Activated T-cell treated with anti-CD3 and anti-CD28 coated beads, Interleukin-2, amount 50 U/mL, for 24 hours (primary cell): ENCODE measurements at places on chromosomes 6 and 20.

DNA sequence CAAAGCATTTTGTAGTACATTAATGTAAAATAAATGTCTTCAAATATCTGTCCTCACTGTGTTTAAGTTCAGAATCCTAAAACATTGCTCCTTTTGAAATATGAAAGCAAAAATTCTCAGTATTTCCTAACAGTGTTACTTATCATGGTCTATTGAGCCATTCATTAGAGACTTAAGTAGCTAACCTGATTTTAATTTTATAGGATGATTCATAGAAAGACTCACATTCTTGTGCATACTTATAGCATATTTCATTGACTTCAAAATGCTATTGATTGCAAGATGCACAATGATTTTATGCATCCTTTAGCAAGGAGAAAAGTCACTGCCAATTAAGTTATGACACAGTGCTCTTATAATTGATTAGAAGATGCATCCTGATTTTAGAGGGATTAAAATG, 85.7 kb downstream of the HIVEP1 start:
- DNase-seq: no peak

DNA sequence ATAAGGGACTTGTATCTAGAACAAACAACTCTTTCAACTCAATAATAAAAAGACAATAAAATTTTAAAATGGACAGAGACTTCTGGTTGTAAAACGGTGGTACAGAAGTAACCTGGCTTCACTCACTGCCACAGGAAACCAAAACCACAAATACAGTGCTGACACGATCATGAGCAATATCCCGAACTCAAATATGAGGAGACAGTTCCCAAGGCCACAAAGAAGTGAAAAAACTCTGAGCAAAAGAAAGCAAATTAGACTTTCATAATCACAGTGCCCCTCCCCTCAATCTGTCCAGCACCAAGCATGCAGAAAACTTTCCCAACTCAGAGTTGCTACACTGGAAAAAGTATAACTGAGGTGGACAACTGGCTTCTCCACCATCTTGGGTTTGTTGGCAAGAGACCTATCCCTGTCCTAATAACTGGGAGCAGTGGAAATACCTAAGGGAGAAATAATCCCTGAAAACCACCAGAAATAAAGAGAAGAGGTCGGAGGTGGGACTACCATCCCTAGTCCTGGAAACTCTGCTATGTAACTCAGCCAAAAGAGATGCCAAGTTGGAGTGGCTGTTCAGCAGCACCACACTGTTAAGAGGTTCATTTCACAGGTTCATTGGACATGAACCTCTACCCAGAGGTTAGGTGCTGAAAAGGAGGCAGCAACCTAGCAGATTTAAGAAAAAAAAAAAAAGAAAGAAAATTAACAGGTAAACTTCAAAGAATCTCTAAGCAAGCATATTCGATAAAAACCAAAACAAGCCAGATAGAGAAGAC, 55.5 kb downstream of the REV3L start:
- DNase-seq: no peak

GRCh38 chr20:5845681-5846615, 95.7 kb downstream of the SHLD1 start:
- no peak for DNase-seq

- no peak for DNase-seq
Measured at GRCh38 chr6:125829433-125829832, 38.7 kb downstream of the NCOA7 start.

- no peak for DNase-seq
Measured at GRCh38 chr20:10314198-10314597, 95.6 kb downstream of the SNAP25 start.

GRCh38 chr6:51098791-51099190, 280.1 kb downstream of the TFAP2B start:
- DNase-seq: no peak

DNA sequence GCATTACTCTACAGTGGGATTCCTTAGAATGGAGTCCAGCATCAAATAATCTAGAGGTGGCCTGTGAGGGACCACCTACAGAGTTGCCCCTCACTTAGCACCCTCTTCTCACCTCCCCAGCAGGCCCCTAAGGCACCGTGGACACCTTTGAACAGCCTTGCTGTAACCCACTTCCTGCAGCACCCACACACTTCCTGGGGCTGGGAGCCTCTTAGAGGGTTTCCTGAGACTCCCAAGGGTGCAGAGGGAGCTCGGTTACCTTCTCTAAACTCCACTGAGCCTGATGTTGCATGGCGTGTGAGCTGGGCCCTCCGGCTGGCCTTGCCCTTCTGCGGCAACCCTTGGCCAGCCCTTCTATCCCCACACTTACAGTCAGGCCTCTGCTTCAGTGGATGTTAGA, 7.3 kb upstream of the SIRPG start:
- peak; percentile 75 for DNase-seq

DNA sequence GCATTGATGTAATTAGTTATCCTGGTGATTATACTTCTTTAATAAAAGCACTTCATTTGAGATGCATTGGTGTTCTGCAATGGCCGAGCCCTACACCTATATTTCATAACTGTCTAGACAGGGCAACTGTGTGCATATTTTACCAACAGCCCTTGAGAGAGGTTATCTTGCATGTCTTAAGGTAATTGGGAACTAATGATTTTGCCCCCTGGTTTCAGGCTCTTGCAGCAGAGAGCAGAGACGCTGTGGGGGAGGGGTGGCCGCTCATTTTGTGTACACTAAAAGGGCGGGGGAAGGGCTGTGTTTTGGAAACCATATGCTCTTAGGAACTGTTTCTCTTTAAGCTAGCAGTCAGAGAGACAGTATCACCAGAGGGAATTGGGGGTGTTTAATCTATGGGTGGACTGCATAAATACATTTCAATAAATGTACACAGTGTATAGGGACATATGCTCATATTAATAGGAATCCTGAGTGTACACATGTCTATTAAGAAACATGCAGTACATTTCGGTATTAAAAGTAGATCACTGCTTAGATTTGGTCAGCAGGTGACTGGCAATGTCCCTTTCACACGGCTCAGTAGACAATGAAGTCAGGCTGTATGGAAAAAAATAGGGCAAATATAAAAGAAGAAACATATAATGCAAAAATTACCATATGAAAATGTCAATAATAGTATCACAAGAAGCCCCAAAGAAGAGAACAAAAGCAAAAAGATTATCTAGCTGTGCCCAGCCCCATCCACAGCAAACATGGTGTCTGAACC, 402.9 kb upstream of the CITED2 start:
- DNase-seq: no peak

GRCh38 chr6:84119277-84119676, 85.7 kb downstream of the MRAP2 start:
- no peak for DNase-seq

DNA sequence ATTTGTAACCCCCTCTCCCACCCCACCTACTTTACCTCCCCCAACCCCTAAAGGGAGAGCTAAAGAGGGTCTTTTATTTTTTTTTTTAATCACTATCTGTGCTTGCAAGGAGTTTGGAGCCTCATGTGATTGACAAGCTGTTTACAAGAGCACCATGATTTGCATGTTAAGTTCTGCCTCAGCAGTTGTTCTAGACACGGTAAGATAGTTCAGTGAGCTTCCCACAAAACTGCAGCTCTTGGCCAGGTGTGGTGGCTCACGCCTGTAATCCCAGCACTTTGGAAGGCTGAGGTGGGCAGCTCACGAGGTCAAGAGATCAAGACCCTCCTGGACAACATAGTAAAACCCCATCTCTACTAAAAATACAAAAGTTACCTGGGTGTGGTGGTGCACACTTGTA, 5.0 kb upstream of the PXDC1 start:
- DNase-seq: no peak

DNA sequence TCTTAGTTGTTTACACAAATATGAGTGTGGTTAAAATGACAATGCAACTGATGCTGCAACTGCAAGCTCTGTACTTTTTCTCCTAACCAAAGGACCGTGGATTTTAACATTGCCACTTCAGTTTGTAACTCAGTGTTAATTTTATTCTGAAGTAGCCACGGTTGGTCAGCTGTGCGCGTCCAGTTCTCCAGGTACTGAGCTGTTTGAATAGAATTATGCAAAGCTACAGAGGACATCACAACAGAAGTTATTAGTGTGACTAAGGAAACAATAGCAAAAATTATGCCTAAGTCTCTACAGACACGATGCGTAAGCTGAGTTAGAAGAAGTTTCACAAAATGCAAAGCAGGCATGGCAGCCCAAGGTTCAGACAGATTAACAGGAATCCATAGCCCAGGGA, 4.4 kb upstream of the ABHD12 start:
- no peak for DNase-seq

DNA sequence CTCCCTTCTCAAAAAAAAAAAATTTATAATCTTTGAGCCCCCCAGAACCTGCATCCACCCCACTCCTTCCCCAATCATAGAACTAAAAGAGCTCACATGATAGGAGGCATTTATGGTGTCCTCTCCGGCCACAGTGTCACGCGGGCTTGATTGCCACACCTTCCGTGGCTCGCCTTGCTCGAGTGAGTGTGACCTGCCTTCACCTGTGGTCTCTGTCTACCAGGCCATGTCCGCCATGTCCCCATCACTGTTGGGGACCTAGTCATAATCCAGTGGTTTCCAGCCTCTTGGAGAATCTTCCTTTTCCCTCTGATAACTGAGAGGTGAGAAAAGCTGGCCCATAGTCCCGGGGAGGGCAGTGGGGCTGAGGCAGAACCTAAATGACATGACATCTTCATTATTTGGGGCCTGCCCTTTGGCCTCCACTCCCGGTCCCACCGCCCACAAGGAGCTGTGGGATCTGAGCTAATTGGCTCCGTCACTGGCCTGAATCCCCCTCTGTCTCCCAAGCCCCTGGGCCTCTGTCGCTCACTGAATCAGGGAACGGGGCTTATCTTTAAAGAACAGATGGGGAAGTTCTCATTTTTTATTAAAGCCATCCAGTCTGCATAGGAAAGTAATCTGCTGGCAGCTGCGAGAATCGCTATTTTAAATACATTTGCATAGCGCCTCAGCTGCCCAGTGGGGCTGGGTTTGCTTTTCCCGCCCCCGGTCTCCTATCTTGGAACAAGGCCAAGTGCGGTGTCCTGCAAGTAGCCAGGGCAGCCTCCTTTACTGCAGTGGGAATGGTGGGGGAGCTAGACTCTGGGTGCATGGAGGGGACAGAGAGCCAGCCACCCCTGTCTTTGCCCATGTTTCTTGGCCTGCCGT, 197.6 kb upstream of the PMEPA1 start:
- no peak for DNase-seq

- no peak for DNase-seq
Measured at GRCh38 chr6:68859233-68859632, 224.2 kb downstream of the ADGRB3 start.

- no peak for DNase-seq
Measured at GRCh38 chr6:133805876-133806275, 83.0 kb upstream of the TCF21 start.

DNA sequence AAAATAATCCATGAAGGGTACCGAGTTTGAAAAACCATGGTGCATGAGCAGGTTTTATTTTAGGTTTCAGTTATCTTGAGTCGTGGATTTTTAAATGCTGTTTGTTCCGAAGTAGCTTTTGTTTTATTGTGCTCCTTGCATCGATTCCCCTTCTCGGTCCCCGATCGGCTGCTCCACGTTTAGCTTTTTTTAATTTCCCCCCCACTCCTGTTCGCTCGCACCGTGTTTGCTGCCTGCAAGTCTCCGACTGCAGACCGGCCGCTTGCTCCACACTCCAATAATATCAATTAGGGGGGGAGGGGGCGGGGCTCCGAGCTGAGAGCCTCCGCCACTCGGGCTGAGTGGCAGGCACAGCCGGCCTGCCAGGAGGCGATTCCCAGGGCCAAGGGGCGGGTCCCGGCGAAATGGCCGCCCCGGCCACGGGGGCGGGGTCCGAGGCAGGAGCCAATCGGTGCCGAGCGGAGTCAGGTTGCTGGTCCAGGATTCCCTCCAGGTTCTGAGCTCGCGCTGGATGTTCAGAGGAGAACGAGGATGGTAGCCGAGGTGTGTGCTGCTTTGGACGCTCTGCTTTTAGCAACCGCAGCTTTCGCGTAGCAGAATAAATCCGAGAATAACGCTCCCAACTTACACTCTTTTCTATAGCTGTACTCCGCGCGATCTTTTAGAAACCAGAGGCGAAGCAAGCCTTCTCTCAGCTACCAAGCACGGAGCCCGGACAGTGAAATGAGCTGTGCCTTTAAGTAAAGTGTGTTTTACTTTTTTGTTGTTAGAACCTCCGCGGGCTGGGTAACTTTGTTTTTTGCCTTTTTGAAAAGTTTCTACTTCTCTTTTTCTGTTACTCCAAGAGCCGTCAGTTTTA, at the start of gene EPHA7:
Gene EPHA7, minus strand, starts transcription at position 256 of the 859 bp plus-strand sequence. Its CDS starts 218 bp downstream, at position 38.
- DNase-seq: peak; percentile 65

- DNase-seq: no peak
Measured at GRCh38 chr6:33252759-33253158, 18.9 kb downstream of the VPS52 start.

DNA sequence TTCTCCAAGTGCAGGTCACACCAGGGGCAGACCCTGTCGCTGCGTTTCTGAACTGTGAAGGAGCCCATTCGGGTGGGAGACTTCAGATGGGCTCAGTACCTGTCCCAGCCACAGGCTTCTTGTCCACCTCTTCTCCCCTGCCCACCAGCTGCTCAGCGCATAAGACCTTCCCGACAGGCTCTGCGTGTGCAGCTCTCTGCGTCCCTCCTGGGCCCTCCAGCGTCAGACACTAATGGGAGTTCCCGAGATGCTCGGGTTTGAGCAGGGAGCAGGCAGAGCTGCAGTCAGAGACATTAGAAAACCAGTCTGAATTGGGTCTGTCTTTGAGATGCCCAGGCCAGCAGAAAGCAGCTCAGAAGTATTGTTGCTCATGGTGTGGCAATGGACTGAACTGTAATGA, 50.4 kb downstream of the TCP11 start:
- DNase-seq: no peak
